Uterus (tissue), 4 donors: ENCODE measurements at places on chromosomes 5 and 9. TPM values are rescaled to one million over a fixed set of nuclear protein-coding genes. Genes with fewer than 3 reads are reported as not detected.

- H3K4me3 ChIP-seq = no peak overlapping the region
- no peak for DNase-seq
- no peak overlapping the region for H3K27ac ChIP-seq
- H3K27me3 ChIP-seq = no peaks in the 10 kb centered on the region
Measured at GRCh38 chr5:170397059-170397458, 7.9 kb upstream of the KCNMB1 start.

DNA sequence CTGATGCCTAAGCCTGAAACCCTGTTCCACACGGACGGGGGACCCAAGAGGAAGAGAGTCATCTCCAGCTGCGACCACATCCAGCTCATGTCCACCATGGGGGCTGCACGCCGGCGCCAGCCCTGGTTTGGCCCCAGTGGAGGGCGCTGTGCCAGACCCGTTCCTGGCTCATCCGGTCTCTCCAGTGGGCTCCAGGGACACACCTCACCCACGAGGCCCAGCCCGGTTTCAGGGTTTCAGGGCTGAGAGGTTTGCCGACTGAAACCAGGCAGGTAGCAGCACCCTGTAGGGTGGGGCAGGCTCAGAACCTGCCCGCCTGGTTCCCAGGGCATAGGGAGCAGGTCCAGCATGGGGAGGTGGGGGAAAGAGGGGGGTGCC is 71.4 kb upstream of the STXBP1 start:
- H3K36me3 ChIP-seq = no peaks in the 10 kb centered on the region
- no peak overlapping the region for H3K4me3 ChIP-seq
- H3K4me1 ChIP-seq = peaks cover 3% of the 10 kb centered on the region
- H3K27me3 ChIP-seq = no peaks in the 10 kb centered on the region
- H3K27ac ChIP-seq = peak overlapping the region; percentile 84

- H3K4me3 ChIP-seq = no peak overlapping the region
- H3K27ac ChIP-seq = no peak overlapping the region
- H3K36me3 ChIP-seq = no peaks in the 10 kb centered on the region
- no peaks in the 10 kb centered on the region for H3K27me3 ChIP-seq
Measured at GRCh38 chr5:158560170-158560569, 539.5 kb downstream of the EBF1 start.

- peak overlapping the region; percentile 31 for H3K27ac ChIP-seq
- no peaks in the 10 kb centered on the region for H3K36me3 ChIP-seq
- DNase-seq = no peak
Measured at GRCh38 chr9:128898382-128898781, 16.4 kb downstream of the LRRC8A start.

DNA sequence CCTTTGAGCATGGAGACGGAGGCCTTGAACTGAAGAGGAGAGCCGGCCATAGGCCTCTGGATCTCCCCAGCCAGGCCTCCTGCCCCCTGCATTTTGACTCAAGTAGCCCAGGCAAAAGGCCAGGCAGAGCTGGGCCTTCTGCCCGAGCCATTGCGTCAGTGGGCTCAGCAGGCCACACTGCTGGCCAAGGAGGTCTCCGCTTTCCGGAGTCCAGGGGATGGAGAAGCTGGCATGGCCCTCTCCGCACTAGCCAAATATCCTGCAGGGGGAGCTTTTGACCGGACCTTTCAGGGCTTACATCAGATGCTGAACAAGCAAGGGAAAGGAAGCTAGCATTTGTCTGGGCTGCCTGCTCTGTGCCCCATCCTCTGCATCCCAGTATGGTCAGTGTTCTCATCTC is 386.8 kb downstream of the TRIM36 start:
- H3K27me3 ChIP-seq = no peaks in the 10 kb centered on the region
- H3K4me1 ChIP-seq = no peaks in the 10 kb centered on the region
- DNase-seq = no peak
- H3K4me3 ChIP-seq = no peak overlapping the region
- H3K36me3 ChIP-seq = no peaks in the 10 kb centered on the region

GRCh38 chr9:114037961-114038723 is 40.0 kb downstream of the AMBP start:
- no peak overlapping the region for H3K27ac ChIP-seq
- no peak for DNase-seq
- no peaks in the 10 kb centered on the region for H3K36me3 ChIP-seq
- H3K27me3 ChIP-seq = no peaks in the 10 kb centered on the region

- no peaks in the 10 kb centered on the region for H3K36me3 ChIP-seq
- H3K27ac ChIP-seq = peak overlapping the region; percentile 36
- DNase-seq = no peak
- H3K27me3 ChIP-seq = no peaks in the 10 kb centered on the region
- H3K4me3 ChIP-seq = no peak overlapping the region
Measured at GRCh38 chr5:179301376-179301775, 43.9 kb downstream of the ADAMTS2 start.

DNA sequence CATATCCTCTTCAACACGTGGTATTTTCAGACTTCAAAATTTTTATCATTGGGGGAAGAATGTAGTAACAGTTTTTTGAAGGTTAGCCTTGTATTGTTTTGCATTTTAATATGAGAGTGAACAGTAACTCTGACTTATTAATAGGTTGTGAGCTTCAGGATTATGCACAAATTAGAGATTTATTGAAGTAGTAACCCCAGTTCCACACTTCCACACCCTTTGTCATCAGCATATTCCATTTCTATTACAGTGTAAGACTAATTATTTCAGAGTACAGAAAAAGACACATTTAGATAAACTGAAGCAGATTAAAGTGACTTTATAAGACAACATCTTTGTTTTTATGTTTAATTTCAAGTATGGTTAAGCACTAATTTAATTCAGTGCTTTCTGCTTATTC is 105.7 kb downstream of the CDC42SE2 start:
- H3K36me3 ChIP-seq = no peaks in the 10 kb centered on the region
- no peaks in the 10 kb centered on the region for H3K4me1 ChIP-seq
- H3K4me3 ChIP-seq = no peak overlapping the region

Gene LEAP2
- total RNA-seq = not detected

Gene IL13
- not detected for total RNA-seq
